ENCODE measurements at places on chromosomes 7 and 10.

- DNase-seq, result no peak
These were observed 93.3 kb downstream of the MGMT start for GRCh38 chr10:129560361-129560760.

DNA sequence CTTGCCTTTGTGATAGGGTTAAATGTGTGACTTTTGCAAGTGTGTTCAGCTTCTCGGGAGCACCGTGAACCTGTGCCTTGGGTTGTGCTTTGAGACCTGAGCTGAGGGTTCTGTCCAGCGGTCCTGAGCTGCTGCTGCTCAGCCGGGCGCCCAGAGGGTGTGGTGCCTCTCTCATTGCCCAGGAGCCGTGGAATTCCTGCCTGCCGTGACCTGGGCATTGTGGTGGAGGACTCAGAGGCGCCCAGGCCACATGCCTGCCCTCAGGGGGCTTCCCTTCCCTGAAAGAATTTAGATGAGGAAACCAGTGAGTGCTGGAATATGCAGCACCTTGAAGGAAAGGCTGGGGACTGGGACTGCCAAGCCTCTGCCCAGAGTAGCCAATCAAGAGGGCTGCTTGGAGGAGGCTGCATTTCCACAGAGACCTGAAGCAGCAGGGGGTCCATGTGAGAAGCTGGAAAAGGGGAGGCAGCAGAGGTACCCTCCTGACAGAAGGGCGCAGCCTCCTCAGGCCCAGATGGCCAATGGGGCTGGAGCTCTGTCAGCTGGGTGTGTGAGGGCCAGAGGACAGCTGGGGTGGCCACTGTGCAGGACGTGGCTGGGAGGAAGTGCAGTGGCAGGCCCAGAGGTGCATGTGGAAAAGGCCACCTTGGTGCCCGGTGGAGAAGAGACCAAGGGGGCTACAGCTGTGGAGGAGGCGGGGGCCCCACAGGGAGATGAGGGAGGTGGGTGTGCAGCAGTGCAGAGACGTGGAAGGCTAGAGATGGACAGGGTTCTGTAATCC, 107.3 kb downstream of the NKX6-2 start:
- DNase-seq, result no peak

- DNase-seq, result no peak
These were observed 33.0 kb downstream of the FAM25A start for GRCh38 chr10:87053111-87053510.

GRCh38 chr7:873367-874002, 2.9 kb upstream of the GET4 start:
- DNase-seq, result peak; percentile 78

- no peak for DNase-seq
These were observed 29.8 kb upstream of the ZNF746 start for GRCh38 chr7:149527414-149527813.

GRCh38 chr7:46139079-46139478, 218.0 kb upstream of the IGFBP3 start:
- no peak for DNase-seq

DNA sequence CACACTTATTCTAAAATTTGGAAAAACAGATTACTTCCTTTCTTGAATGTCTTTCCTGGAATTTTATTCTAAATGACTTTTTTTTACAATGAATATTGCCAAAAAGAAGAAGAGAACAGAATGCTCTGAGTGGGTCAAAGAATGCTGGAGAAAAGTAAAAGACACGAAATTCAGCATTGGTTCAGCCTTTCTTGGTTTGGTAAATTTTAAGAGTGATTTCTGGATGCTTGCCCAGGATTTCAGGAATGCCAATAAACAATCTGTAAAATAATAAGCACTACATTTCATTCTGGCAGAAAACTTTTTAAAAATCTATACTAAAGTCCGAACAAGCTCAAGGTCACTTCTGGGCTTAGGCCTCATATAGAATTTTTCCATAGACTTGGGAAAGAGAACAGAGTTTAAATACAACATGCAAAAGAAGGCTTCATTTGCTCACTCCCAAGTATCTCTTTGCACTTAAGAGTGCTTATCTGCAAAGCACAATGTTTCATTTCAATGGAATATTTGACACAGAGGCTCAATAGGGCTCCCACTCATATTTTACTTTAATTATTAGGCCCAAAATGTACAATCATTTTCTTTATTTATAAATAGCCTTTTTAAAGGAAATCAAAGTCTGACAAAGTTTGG, 359.5 kb upstream of the ANKRD30A start:
- DNase-seq, result no peak

GRCh38 chr10:59868696-59869593, 37.4 kb downstream of the CCDC6 start:
- no peak for DNase-seq

DNA sequence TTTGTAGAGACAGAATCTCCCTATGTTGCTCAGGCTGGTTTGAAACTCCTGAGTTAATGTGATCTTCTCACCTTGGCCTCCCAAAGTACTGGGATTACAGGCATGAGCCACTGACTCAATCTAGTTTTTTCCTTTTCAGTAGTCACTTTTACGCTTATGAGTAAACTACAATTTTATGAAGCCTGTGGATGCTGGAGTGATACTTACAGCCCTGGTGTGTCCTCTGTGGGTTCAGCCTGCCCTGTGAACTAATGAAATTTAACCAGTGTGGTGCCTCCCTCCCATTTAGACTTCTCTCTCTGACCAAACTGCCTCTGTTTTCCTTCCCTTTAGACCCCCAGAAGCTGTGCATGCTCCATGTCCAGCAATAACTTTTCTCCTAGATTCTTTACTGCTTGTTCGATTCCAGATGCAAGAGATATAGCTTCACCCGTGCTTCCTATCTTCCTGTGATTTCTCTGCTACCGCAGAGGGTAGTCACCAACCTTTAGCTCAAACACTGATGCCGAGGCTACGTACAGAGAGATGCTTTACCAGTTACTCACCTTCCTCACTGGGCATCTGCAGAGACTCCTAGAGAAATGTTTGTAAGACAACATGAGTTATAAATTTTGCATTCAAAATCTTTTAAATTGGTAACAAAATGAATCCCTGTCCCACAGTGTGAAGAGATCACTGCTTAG, 90.8 kb downstream of the KIAA1217 start:
- no peak for DNase-seq

- DNase-seq, result no peak
These were observed 344.7 kb downstream of the NEBL start for GRCh38 chr10:20552382-20552781.

GRCh38 chr10:122181041-122181732, 89.9 kb upstream of the BTBD16 start:
- DNase-seq, result no peak

DNA sequence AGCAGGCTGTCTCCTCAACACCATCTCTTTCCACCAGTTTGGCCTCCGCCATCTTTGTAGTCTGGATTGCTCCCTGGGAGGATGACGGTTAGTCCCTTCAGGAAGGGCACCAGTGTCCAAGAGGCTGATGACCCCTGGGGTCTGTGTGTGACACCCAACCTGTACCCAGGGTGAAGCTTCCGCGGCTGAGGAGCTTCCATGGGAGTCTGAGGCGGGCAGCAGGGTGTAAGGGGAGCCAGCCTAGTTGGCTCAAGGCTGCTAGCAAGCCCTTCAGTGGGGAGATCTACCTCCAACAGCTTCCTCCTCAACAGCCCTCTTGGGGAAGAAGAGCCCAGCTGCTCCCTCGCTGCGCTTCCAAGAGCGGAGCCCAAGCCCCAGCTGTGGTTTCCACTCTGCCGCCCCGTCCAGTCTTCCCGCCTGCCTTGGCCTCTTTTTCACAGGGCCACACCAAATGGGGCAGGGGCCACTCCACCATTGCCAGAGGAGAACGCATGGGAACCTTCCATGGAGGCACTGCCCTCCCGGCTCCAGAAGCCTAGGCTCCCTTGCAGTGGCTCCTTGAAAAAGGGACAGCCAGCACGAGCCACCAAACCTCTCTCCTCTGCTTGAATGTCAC, 57.4 kb downstream of the TMEM209 start:
- no peak for DNase-seq

- DNase-seq, result no peak
These were observed 34.6 kb downstream of the ANKRD7 start for GRCh38 chr7:118259115-118259514.

GRCh38 chr10:63210611-63211196, 77.6 kb downstream of the NRBF2 start:
- DNase-seq, result no peak

DNA sequence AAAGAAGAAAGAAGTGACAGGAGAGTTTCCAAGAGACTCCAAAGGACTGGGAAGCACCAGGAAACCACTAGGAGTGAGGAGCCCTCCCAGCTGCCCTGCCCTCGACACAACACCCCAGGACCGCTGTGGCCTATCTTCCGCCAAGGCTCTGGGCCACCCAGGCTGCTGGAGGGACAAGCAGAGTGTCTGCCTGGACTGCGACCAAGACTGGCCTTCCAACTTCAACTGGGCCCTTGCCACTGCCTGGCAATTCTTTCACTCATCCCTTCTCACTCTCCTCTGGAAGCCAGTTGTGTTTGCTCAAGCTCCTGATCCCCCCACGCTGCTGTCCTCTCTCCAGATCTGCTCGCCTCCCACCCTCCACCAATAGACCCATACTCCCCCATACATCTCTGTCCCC, 10.2 kb downstream of the KIAA1549 start:
- DNase-seq, result no peak

DNA sequence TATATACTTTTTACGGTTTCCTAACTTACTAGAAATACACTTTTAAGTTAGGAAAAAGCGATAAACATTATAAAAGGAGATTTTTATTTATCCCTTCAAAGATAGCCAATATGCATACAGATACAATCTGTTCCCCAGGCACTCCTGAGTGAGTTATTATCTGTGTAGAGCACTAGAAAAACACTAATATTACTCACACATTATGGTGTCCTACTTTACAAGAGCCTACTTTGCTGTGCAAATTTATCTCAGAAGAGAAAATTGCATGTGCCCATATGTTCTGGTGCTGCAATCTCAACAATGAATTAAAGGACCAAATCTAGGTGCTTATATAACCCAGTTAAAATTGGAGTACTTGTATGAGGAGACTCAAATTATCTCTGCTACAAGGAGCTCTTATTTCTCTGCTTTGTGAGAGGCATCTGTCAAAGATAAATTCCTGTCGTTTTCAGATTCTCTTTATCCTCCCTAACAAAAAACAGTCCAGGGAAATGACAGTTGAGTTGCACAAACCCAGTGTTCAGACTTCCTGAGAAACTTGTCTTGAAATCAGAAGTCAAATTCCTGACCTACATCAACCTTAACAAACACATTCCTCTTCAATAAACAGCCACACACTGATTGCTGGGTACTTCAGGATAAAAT, 28.9 kb downstream of the CPA1 start:
- no peak for DNase-seq

DNA sequence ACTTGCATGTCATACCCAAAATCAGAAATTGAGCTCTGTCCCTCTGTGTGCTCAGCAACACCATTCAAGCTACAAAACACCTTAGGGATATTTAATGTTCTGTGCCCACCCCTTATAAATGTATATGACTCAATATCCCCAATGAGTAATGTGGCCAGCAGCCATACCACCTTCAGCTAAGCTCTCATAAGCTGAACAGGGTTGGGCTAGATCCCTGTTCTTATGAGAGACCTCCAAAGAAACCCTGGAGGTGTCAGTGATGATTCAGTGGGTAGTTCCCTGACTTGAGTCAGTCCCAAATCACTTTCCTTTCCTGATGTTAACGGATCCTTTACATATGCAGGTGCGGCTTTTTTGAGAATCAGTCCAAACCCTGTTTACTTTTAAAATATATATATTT, 253.8 kb downstream of the CREB5 start:
- no peak for DNase-seq

DNA sequence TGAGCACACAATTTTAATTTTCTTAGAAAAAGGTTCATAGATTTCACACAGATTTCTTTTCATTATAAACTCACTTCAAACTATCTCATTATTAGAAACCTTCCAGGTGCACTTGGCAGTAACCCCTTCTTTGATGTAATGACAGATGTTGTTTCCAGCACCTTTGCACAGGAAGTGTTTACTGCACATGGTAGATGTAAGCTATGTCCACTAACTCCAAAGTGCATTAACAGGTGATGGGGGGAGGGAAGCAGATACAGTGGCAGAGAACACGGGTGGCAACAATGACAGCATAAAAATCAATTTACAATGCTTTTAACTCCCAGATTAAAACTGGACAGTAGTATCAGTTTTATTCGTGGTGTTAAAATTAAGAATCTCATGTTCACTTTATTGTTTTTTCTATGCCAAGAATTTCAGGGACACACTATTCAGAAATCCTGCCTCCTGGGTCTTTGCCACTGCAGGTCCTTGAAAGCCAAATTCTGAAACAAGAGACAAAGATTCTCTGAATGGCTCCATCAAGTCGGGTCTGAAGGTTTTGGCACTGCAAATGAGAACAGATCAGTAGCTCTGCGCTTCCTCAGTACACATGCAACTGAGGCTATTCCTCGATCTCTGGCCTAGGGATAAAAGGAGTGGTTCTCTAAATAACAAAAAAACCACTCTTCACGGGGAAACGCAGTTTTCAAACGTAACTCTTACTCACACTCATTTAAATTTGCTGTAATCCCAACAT, 187.7 kb downstream of the JAZF1 start:
- no peak for DNase-seq
